ENCODE measurements at places on chromosomes 11 and 22.

- DNase-seq, result no peak
Measured at GRCh38 chr11:119236490-119236889, 30.4 kb downstream of the CBL start.

GRCh38 chr11:121904148-121904547, 211.9 kb downstream of the BLID start:
- DNase-seq, result no peak

GRCh38 chr22:24285245-24285644, 14.6 kb downstream of the SPECC1L start:
- no peak for DNase-seq

GRCh38 chr22:37254209-37254866, 10.3 kb upstream of the RAC2 start:
- DNase-seq, result no peak

DNA sequence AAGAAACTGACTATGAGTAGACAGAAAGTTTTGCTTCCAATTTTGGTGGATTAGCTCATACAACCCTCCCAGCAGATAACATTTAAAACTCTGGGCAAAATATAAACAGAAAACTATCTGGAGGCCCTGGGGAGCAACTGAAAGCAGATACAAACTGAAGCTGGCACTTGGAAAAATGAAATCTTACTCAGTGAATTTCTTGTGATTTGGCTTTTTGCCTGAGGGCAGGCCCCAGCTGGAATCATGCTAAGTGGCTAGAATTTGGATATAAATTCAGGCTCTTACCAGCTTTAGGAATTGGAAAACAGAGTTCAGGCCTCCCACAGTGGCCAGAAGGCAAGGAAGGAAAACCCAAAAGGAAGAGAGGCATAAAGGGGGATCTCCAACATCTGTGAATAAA, 85.8 kb downstream of the EFCAB6 start:
- peak; percentile 84 for DNase-seq

DNA sequence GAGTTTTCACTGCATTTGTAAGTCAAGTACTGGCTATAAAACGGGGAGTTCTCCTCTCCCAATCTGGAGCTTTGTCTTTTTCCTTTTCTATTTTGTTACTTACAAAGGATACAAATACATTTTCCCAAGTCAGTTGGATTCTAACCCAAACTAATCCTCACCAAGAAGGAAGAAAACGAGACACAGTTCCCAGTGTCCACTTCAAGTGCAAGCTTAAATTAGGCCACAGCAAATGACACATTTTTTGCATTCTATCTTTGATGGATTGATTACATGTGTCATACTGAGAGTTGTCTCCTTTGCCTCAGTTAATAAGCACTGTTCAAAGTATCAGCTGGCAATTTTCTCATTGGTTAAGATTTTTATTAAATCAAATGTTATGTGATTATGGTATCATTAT, 296.7 kb upstream of the ANO5 start:
- peak; percentile 21 for DNase-seq

DNA sequence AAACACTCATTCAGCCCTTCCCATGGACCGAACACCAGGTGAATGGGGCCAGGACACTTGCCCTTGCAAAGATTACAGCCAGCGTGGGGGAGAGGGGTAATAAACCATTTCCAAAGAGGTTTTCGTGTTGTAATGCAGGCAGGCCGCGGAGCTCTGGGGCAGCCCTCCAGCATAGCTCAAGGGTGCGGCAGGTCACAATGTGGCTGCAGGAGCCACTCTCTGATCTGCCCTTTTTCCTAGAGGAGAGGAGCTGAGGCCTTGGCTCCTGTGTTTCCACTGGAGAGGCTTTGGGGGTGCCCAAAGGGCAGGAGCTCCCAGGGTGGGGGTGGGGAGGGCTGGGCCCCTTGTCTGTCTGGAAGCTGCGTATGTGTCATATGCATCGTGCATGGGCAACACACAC, 134.2 kb upstream of the NECTIN1 start:
- no peak for DNase-seq

DNA sequence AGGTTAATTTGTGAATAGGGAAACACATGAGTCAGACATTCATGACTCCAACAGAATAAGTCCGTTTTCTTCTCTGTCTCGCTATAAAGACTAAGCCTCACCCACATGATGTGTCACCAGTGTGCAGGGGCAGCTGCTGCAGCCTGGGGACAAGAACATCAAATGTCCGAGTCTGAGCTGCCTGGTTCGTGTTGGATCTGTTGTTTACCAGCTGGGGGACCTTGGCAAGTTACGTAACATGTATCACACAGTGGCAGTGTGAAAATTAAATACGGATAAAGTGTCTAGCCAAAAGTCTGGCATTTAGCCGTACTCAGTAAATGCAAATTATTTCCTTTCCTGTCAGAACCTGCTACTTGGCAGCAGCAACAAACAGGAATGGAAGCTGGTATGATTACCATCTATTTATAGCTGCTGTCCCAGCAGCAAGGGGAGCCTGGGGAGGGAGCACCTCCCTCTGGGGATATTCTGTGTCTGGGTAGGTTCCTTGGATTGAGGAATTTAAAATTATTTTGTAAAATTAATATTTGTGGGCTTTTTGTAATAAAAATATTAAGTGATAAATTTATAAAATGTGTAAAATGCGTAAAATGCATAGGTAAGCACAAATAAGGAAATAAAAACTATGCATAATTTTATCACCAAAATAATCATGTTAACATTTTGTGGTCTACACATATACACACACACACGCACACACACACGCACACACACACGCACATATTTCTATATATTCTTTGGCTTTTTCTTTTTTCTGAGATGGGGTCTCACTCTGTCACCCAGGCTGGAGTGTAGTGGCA, 1.3 kb upstream of the CLDN25 start:
- DNase-seq, result peak; percentile 65

- DNase-seq, result no peak
Measured at GRCh38 chr22:34743110-34743751, 322.7 kb upstream of the ISX start.

DNA sequence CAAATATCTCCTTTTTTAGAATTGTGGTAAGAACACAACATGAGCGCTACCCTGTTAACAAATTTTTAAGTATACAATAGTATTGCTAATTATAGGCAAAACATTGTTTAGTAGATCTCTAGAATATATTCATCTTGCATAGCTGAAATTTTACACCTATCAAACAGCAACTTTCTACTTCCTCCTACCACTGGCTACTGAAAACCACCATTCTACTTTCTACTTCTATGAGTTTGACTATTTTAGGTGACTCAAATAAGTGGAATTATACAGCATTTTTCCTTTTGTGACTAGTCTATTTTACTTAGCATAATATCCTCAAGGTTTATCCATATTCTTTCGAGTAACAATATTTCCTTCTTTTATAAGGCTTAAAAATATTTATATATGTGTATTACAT, 128.4 kb downstream of the FAM76B start:
- DNase-seq, result no peak

DNA sequence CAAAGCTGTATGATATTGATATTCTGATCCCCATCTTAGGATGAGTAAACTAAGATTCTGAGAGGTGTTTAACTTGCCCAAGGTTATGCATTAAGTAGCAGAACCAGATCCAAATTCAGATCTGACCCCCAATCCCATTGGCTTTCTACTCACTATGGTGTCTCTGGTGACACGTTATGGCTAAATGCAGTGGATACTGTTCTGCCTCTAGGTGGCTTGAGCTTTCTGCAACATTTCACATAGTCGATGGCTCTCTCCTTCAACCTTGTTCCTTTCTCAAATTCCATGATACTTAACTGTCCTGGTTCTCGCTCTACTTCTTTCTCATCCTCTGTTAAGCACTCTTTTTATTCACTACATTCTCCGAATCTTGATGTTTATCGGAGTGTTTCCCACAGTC, 9.4 kb downstream of the C11orf97 start:
- no peak for DNase-seq

GRCh38 chr11:104830508-104830907, 67.8 kb downstream of the CASP12 start:
- DNase-seq, result no peak

GRCh38 chr22:46379066-46379930, 43.8 kb downstream of the TRMU start:
- DNase-seq, result no peak

DNA sequence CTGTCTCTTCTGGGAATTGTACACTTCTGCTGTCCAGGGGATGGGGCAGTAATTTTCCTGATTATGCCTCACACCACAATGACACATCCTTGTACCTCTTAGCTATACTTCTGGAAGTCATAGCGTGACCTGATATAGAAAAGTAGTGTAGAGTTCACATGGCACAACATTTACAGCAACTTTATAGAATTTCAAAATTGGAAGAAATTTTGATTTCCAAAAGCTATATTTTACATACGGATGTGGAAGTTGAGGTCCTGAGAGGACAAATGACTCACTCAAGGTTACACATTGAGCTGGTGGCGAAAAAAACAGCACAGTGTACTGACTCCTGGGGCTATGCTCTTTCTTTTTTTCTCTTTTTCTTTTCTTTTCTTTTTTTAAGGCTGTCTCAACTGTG, 6.3 kb upstream of the CYP2R1 start:
- no peak for DNase-seq

- peak; percentile 57 for DNase-seq
Measured at GRCh38 chr11:119699227-119699626, 29.8 kb downstream of the NECTIN1 start.

DNA sequence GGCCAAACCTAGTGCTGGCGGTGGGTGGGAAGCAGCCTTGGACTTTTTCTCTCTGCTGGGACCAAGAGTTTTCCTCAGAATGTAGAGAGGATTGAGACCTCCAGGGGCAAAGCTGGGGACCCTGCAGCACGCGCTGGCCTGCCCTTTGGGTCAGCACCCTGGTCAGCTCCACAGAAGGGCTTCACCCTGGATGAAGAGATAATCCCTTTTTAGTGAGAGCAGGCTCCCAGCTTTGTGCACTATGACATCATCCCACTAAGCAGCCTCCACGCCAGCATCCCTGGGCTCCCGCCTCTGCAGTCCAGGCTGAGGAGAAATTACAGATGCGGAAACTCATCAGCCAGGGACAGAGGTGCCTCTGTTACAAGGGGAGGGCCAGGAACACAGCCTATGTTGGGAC, 23.5 kb downstream of the DRICH1 start:
- DNase-seq, result peak; percentile 51

GRCh38 chr22:36184433-36185025, 17.1 kb downstream of the APOL4 start:
- peak; percentile 29 for DNase-seq

DNA sequence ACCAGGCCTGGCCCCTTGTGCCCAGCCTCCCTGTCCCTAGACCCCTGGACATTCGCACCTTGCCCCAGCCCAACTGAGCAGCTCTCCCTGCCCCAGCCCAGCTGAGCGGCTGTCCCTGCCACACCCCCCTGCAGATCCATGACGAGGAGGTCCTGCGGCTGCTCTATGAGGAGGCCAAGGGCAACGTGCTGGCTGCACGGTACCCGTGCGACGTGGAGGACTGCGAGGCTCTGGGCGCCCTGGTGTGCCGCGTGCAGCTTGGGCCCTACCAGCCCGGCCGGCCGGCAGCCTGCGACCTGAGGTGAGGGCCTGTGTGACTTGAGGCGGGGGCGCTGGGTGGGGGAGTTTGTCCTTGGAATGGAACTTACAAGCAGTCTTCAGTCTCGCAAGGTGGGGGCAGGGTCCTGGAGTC, 7.7 kb downstream of the FRMD8 start:
- DNase-seq, result no peak

GRCh38 chr22:31313366-31314147, 21.3 kb upstream of the PIK3IP1 start:
- DNase-seq, result peak; percentile 83

DNA sequence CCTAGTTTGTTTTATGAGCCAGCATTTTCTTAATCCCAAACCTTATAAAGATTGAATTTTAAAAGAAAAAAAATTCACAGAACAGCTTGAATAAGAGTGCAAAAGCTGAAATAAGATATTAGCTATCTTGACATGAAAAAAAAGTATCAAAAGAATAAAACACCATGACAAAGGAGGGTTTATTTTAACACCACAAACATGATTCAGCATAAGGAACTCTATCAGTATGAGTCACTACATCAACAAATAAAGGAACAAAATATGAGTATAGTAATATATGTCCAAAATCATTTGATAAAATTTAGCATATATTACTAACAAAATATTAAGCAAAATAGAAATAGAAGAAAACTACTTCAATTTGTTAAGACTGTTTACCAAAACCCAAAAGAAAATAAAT, 9.6 kb upstream of the LMO1 start:
- DNase-seq, result no peak

- no peak for DNase-seq
Measured at GRCh38 chr11:116650052-116650451, 122.7 kb downstream of the BUD13 start.

GRCh38 chr11:27212248-27212780, 150.7 kb downstream of the CCDC34 start:
- DNase-seq, result no peak

- peak; percentile 94 for DNase-seq
Measured at GRCh38 chr22:21646608-21647590, 4.8 kb downstream of the SDF2L1 start.

GRCh38 chr11:110453684-110454354, 24.1 kb downstream of the FDX1 start:
- DNase-seq, result no peak

DNA sequence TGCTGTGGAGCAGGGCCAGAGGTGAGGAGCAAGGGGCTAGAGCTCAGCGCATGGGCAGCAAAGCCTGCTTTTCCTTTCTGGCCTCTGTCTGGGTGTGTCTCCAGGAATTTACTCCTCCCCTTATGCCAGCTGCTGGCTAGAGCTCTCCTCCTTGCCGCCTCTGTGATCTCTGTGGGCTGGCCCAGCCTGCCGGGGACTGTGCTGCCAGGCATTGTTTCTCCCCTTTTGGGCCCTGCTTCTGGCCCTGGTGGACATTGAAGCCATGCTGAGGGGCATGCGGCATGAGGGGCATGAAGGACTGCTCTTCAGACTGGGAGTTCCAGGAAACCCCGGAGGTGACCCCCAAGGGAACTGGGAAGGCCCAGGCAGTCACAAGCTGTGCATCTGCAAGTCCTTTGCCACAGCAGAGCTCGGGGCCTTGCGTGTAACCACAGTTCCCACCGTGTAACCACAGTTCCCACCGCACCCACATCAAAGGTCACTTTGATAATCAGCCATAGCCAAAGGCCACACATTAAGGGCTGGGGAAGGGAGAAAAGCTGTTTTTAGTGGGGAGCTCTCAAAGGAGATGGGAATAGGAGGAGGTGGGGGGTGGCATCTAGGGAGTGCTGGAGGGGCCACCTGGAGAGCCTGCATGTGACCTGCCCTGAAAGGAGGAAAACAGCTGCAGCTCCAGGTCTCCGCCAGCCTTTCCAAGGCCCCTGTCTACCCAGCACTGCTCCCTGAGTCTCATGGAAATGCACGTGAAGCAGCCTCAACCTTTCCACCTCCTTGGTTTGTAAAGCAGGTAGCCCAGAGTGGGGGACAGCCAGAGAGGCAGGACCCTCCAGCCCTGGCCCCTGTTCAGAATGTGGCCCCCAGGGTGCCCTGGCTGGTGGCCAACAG, 62.3 kb downstream of the PPFIBP2 start:
- peak; percentile 89 for DNase-seq

- peak; percentile 54 for DNase-seq
Measured at GRCh38 chr22:27420195-27420816, 381.2 kb downstream of the MN1 start.

DNA sequence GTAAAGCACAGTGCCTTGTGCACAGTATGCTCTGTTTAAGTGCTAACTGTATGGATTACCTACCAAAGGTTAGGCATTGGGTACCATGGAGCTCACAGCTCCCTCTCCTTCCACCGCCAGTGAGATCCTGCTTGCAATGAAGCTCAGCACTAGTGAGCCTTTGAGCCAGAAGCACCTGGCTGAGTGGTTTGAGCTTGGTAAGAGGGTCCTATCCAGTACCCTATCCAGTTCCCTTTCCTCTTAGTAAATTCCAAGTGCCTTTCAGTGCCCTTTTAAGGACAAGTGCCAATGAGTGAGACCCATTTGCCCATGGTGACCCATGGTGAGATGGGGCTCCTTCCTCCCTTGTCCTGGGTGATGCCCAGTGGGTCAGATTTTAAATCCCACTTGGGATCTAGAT, 43.1 kb upstream of the NAV2 start:
- no peak for DNase-seq

Measured in tongue (tissue), 3 donors.